ENCODE measurements at places on chromosomes 4 and X.
A peak's percentile ranks its signal among the peaks of the same experiment; 100 is the strongest.

DNA sequence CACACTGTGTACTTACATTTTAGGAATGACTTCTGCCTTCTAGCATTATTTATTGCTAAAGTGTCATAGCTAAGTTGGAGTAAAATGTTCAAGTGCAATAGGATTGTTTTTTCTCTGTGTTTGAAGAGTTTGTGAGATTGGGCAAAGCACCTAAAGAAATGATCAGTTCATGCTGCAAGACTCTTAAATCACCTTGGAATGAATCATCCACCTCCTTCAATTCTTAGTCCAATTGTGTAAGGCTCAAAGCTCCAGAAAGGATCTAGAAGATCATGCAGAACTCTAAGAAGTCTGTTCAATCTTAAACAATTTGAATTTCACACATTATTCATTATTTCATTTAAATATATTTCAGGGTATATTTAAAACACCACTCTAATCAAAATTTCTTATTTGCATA, 137.1 kb downstream of the AMELX start:
- DNase-seq, result no peak

GRCh38 chrX:69396916-69397315, 107.2 kb upstream of the NALF2 start:
- DNase-seq, result no peak

DNA sequence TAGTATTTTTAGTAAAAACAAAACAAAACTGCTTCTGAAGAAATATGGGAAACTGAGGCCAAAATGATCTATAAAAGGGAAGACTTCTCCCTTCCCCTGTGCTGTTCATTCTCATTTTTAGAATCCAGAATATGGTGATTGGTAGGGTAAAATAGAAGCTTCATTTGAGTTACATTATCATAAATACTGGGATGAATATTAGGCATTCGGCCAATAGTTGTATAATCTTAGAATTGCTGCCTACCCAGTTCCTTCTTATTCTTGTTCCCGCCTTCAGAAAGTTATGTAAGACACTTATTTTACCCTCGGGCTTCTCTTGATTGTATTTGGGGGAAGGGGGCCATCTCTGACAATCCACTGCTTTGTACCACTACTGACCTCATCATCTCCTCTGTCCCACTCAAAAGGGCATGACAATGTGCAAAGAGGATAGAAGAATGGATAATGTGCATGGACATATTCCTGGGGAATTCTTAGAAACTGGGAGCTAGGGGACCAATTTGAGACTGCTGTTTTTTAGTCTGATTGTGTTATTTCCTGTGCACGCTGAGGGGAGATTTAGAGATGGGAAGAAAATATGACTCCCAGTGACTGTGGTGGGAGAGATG, 588 bp downstream of the ART3 start:
- no peak for DNase-seq

- no peak for DNase-seq
Measured at GRCh38 chr4:124899997-124900396, 187.5 kb upstream of the ANKRD50 start.

- no peak for DNase-seq
Measured at GRCh38 chr4:77599378-77599777, 6.2 kb upstream of the CXCL13 start.

DNA sequence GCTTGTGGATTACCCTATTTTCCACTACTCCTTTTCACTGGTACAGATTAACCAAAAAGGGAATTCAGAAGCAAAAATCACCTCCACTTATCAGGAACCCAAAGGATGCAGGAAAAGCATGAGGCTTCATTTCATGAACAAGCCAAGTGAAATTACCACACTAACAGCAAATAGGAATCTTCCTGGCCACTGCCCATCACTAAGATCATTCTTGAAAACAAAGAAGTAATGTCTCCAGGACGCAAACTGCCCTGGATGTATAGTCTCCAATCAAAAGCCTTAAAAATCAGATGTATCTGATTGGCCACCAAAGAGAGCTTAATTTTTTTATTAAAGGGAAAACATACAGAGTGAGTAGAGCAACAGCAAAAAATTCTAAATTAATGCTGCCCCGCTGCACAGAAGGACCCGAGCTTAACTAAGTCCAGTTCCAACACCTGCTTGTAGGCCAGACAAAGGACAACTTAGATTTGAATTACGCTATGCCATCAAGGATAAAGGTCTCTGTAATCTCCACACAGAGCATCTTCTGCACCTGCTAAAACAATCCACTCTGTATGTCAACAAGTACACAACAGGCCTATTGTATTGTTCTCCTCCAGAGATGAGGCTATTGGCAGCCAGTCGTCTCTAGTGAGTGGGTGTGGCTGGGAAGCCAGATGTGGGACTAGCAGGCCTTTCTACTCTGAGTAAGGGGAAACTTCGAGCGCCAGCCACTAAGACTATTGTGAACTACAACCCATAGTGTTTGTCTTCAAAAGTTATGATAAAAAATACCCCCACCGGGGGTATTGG, 12.4 kb downstream of the ZDHHC9 start:
- no peak for DNase-seq

DNA sequence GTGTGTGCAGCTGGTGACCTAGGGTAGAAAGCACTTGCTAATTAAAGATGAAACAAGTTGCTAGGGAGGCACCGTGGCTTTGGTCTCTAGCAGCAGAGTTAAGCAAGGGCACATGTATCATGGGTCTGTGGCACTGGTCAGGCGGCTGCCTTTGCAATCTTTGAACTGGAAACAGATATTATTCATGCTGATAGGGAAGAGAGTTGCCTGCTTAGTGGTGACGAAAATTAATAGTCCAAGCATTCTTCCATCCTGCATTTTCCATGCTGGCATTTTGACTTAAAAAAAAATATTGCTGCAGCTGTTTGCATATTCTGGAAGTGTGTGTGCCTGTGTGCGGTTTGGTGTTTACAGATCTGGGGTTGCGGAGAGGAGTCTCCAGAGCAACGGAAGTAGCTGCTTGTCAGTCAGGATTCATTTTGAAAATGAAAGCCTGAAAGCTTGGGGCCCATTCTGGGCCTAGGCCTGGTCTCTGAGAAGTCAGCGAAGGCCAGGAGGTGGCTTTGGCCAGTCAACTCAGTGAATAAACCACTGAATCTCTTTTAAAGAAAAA, 2.3 kb upstream of the SOWAHD start:
- peak; percentile 21 for DNase-seq

- DNase-seq, result no peak
Measured at GRCh38 chr4:96776920-96777527, 937.1 kb downstream of the PDHA2 start.

DNA sequence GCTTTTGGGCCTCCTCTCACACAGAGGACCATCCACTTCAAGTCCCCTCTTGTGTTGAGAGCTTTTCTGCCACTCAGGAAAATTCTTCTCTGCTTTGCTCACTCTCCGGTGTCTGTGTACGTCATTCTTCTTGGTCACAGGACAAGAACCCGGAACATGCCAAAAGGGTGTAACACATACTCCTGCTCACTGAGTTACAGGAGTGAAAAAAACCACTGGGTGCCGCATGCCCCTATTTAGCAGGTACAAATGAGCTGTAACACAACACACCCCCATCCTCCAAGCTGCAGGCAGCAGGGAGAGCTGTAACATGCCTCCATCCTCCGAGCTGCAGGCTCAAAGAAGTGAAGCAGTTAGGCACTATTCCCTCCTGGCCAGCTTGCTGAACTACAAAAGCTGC, 13.0 kb upstream of the CXCL2 start:
- no peak for DNase-seq

- DNase-seq, result peak; percentile 80
Measured at GRCh38 chr4:94451695-94452475, at the start of gene PDLIM5. Gene PDLIM5 (plus strand): TSS chr4:94451942. CDS start chr4:94455289, 3,347 bp downstream.

- no peak for DNase-seq
Measured at GRCh38 chr4:82842593-82842992, 44.0 kb upstream of the SCD5 start.

- no peak for DNase-seq
Measured at GRCh38 chr4:1813231-1813630, 20.1 kb downstream of the FGFR3 start.

DNA sequence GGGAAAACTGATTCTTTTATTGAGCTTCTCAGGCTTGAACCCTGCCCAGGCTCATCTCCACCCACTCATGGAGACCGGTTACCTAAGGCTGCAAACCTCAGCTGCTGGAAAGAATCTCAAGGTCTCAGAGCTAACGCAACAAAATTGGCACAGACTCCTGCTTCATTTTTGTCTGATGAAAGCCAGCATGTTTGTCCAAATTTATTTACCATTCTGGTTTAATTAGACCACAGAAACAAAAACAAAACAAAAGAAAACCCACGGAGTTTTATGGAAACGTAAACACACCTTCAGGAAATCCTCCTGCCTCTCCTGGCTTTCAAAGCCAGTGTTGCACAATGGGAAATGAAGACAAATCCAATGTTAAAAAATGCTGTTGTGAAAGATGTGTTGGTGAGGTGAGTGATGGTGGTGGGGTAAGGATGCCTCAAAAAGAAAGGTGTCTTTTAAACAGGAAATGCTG, 56.4 kb upstream of the PDLIM3 start:
- no peak for DNase-seq

GRCh38 chrX:79466636-79467035, 99.5 kb upstream of the ITM2A start:
- DNase-seq, result no peak

- no peak for DNase-seq
Measured at GRCh38 chr4:104408878-104409277, 85.8 kb downstream of the CXXC4 start.

GRCh38 chr4:71360844-71361243, 22.0 kb downstream of the SLC4A4 start:
- no peak for DNase-seq

GRCh38 chr4:163703251-163703650, 208.8 kb downstream of the TMA16 start:
- DNase-seq, result no peak

DNA sequence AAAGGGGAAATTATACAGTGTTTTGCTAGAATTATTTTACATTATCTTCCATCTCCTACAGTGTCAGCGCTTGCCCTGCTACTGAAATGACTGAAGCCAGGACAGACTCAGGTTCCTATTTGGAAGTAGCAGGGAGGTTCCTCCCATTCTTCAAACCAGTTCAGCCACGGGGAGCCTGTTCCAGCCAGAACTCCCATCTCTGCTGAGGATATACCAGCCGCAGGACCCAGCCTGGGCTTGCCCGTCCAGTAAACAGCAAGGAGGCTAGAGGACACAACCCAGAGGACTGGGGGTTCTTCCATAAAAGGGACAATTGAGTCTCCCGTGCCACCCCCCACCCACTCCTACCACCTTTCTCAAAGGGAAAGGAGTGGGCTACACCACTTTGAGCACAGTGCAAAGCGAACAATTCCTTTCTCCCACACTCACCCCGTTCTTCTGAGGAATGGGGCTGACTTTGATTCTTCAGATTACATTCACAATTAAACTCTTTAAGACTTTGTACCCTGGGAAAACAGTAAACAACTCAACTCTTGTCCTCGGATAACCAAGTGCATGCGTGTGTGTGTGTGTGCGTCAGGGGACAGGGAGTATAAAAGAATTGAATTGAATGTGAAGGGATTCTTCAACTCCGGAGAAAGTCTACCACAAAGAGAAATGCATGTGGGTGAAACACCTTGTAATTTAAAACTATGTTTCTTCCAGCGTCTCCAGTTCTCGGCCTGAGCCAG, 31.0 kb upstream of the PPARGC1A start:
- no peak for DNase-seq

- no peak for DNase-seq
Measured at GRCh38 chr4:65482410-65482809, 187.9 kb downstream of the EPHA5 start.

Measured in T-helper 22 cell (primary cell).